Mucosa of descending colon (tissue), 3 donors: ENCODE measurements at places on chromosomes 2 and 18. TPM values are rescaled to one million over a fixed set of nuclear protein-coding genes. Genes with fewer than 3 reads are reported as not detected.
A peak's percentile ranks its signal among the peaks of the same experiment; 100 is the strongest.

- DNase-seq = no peak
These were observed 104.0 kb upstream of the REV1 start for GRCh38 chr2:99593692-99594427.

DNA sequence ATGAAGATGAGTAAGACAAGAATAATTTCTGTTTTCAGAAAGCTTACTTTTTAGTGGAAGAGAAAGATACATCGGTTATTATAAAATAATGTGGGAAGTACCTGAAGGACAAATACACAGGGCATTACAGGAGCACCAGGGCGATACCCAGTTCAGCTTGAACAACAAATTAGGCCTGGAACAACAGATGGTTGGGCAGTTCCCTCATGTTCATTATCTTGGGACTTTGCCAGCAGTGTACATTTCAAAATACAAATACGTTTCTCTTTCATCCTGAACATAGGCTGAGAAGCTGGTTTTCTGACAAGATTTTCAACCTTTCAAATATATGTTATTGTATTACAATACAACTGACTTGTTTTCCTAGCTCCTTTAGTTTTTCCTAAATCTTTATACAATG lies 79.6 kb downstream of the TGIF1 start:
- DNase-seq = peak; percentile 42

DNA sequence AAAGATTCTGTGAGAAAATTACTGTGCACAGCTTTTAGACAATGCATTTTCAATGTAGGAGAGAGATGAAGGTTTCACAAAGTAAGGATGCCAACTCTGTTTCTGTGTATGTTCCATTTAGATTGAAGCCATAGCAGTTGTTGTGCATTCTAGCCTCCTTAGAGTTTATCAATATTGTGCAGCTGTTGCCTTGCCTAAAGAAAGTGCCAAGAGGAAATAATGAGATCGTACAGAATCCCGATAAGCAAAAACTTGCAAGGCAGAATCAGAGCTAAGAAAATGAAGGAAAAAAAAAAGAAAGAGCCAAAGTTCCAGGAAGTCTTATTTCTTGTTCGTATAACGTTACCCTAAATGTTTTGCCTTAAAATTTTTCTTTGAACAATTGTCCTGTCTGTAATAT lies 965.0 kb downstream of the DCDC2C start:
- no peak for DNase-seq

The SERPINB13 gene
- total RNA-seq = not detected

DNA sequence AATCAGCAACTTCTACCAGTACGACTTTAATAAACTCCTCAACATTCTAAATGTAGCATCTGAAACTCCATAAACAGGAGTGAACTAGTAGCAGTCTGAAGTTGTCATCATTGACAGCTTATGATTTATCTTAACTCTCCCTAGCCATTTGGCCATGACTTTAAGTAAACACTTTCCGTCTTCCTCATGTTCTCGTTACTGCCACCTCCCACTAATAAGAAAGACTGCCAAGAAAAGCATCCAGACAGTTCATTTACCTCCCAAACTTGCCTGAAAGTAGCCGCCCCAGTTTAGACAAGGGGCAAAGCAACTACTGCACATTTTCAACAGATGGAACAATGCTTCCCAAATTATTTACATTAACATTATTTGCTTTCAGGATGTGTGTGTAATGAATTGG lies 287.5 kb downstream of the OSR1 start:
- no peak for DNase-seq

The RUFY4 gene
- total RNA-seq = not detected

- no peak for DNase-seq
These were observed 32.0 kb downstream of the LGALSL start for GRCh38 chr2:64485961-64486360.

The SDC1 gene
- 65.3 TPM for total RNA-seq

- no peak for DNase-seq
These were observed 80.2 kb downstream of the TGOLN2 start for GRCh38 chr2:85247610-85248009.

DNA sequence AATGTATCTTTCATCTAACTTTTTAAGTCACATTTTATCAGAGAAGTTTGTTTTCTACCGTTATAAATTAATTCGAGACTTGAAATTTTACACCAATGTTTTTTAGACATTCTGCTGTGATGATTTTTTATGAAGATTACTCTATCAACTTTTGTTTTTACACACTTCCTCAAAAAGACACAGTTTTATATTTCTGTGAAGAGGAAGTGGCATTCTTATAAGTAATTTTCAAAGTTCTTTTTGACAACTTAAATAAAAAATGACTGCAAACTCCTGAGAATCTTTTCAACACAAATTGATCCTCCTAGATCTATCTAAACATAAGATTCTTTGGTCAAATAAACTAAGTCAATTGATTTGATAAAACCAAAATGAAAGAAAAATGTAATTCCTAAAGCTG lies 13.7 kb downstream of the ANKRD44 start:
- DNase-seq = no peak

The UGT1A10 gene
- 116 TPM for total RNA-seq

- DNase-seq = no peak
These were observed 42.1 kb downstream of the MTCL1 start for GRCh38 chr18:8747440-8747937.

- DNase-seq = no peak
These were observed 9.0 kb downstream of the TM4SF20 start for GRCh38 chr2:227370092-227370491.
